ENCODE measurements at places on chromosomes 16 and 17.

DNA sequence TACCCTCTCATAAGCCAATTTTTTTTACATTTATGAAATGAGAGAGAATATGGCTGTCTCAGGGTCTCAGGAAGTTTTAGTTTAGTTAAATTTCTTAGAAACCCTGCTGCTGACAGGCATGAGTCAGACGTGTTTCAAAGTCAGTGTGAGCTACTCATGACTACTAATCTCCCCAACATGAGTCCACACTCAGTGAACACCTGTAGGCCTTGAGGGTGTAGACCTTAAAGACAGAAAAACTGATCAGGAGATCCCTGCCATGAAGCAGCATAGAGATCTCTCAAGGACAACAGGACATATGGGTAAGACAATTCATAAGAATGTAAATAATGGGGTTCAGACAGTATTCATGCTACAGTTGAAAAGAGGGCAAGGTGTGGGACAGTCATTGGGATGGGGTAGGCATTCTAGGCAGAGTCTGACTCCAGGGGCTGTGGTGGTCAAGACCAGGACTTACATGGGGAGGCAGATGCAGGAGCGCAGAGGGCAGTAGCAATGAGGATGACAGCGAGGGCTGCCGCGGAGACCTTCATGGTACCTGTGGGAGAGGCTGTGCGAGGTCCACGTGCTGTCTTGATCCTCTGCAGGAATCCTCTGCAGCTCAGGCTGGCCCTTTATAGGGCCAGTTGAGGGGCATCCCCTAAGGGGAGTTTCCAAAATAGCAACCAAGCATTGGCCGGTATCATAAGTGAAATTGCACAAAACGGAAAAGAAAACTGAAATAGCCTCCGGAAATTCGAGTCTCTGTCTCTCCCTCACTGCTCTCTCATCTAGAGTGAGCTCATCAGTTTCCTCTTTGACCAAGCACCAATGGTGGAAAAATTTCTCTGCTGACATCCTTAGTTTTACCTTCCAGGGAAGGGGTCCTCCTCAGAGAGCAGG is at the start of gene CCL5:
Gene CCL5 (minus strand): TSS at position 588 of the 882 bp plus-strand sequence.
- peak; percentile 91 for DNase-seq

DNA sequence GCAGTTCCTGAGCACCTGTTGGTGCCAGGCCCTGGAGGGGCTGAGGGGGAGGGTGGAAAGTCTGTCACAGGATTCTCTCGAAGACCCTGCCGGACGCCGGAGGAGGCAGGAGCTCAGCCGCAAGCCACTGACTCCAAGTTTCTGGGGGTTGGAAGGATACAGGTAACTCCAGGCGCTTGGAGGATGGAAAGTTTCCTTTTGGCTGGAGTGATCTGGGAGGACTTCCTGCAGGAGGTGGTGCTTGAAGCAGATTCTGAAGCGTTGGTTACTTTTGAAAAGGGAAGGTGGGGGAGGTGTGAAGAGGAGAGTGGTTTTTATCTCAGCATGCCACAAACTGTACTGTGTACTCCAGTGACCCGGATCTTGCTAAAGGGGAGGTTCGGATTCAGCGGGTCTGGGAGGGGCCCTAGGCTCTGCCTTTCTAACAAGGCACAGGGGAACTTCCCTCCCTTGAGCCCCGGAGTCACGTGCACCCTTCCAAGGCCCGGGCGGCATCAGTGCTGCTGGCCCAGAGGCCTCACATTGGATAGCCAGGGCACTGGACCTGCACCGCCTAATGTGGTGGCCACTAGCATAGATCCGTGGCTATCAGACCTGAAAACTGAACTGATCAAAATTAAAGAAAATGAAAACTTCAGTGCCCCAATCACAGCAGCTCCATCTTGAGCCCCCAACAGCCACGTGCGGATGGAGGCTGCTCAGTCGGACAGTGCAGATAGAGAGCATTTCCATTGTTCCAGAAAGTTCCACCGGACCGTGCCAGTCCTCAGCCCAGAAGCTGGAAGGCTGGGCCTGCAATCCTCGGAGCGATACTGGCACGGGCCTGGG is 42.2 kb upstream of the GSE1 start:
- peak; percentile 60 for DNase-seq

DNA sequence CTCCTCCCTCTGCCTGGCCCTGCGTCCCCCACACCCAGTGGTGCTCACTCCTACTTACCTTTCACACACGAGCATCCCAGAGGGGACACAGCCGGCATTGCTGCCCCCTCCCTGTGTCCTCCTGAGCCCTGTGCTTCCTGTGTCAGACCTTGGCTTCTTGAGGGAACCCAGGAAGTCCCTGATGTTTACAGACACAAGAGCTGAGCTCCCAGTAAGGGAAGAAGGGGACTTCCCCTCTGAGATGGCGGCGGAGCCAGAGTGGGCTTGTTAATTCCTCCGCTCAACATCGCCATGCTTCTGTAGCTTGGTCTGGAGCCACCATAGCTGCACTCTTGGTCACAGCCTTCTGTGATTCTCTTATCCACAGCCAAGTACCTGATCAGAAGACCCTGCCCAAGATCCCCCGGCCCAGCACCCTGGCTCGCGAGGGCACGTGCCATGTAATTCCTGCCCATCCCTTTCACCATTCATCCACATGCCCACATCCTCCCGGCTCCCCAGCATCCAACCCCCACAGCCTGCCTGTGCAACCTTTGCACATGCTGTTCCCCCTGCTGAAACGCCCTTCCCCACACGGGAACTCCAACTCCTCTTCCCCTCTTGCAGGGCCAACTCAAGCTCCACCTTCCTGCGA is 127.4 kb upstream of the FOXF1 start:
- no peak for DNase-seq

GRCh38 chr17:78716292-78716691 is 65.8 kb downstream of the CYTH1 start:
- no peak for DNase-seq

DNA sequence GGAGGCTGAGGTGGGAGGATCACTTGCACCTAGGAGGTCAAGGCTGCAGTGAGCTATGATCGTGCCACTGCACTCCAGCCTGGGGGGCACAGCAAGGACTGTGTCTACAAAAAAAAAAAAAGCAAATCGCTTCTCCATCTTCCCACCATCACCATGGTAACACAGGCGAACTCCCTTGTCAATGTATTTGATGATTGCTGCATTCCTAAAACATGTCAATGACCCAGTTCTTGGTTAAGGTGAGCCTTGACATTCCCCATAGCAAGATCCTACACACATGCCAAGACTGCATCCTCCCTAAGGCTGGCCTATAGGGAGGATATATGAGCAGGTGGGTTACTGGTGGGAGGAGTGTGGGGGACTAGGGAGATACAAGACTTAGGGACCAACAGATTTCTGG is 12.2 kb downstream of the CNTNAP1 start:
- no peak for DNase-seq

DNA sequence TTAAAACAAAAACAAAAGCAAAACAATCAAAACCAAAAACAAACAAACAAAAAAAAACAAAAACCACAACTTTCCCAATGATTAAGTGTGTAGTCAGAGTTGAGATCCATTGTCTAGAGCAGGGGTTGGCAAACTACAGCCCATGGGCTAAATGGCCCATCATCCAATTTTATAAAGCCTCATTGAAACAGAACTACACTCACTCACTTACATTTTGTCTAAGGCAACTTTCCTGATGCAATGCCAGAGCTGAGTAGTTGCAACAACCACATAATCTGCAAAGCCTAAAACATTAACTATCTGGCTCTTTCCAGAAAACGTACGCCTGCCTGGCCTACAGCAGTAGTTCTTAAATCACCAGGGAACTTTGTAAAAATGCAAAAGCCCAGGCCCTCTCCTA is 124.1 kb downstream of the SOX9 start:
- no peak for DNase-seq

DNA sequence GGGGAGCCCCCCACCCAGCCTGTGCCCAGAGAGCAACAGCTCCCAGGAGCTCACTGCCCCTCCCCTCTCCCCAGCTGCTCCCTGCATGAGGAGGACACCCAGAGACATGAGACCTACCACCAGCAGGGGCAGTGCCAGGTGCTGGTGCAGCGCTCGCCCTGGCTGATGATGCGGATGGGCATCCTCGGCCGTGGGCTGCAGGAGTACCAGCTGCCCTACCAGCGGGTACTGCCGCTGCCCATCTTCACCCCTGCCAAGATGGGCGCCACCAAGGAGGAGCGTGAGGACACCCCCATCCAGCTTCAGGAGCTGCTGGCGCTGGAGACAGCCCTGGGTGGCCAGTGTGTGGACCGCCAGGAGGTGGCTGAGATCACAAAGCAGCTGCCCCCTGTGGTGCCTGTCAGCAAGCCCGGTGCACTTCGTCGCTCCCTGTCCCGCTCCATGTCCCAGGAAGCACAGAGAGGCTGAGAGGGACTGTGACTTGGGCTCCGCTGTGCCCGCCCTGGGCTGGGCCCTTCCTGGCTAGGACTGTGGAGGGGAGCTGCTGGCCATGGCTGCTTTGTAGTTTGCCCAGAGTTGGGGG is 584 bp downstream of the TCAP start:
- no peak for DNase-seq

DNA sequence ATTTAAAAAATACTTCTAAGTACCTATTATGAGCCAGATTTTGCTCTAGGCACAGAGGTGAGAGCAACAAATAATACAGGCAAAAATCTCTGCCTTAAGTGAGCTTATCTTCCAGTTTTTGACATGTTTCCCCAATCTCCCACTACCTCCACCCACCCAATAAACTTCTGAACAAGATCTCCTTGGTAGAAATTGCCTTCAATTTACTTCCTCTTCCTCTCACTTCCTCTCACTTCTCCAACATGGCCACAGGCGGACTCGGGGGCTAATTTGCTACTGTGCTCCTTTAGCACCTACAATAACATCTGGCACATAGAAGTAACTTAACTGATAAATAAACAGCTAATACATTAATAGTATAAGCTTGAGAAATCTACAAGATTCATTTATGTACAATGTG is 82.6 kb downstream of the CACNG1 start:
- DNase-seq, result peak; percentile 71

GRCh38 chr16:73915140-73915539 is 381.5 kb upstream of the PSMD7 start:
- DNase-seq, result no peak

- DNase-seq, result no peak
Observed at GRCh38 chr16:55480228-55480655, 1.2 kb downstream of the MMP2 start.

GRCh38 chr16:64738321-64738960 is 383.4 kb downstream of the CDH11 start:
- DNase-seq, result no peak

DNA sequence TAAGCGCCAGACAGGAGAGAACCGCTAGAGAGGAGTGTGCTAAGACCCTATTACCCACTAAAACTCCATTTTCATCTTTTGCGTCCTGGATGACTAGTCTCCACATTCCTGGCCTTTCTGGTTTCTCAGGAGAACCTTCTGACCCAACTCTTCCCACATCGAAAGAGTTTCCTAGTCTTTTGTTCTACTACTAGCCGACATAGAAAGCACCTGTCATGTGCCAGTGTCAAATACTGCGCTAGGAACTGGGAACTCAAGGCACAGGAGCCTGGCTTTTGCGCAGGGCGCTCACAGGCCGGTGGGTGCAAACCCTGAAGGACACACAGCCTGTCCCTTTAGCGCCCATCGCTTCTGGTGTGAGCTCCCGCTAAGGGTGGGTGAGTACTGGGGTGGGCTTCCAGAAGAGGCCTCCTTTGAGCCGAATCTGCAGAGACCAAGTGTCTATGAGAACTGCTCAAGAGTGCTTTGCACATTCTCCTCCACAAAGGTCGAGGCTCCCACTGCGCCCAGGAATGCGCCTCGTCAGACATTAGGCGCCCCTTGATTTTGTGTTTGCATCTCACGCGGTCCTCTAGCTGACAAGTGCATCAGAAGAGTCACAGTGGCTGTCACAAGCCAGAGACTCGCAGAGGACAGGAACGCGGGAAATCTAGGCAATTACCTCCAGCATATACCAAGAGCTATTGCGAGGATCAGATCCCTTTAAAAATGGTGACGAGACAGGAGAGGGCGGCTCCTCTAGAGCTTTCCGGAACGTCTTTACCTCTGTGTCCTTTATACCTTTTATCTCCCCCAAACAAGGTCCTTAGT is 2.0 kb upstream of the PSMB3 start:
- no peak for DNase-seq

DNA sequence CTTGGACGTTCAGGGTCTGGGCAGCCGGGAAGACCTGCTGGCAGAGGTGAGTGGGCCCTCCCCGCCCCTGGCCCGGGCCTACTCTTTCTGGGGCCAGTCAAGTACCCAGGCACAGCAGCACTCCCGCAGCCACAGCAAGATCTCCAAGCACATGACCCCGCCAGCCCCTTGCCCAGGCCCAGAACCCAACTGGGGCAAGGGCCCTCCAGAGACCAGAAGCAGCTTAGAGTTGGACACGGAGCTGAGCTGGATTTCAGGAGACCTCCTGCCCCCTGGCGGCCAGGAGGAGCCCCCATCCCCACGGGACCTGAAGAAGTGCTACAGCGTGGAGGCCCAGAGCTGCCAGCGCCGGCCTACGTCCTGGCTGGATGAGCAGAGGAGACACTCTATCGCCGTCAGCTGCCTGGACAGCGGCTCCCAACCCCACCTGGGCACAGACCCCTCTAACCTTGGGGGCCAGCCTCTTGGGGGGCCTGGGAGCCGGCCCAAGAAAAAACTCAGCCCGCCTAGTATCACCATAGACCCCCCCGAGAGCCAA is 8.6 kb upstream of the ABCC3 start:
- peak; percentile 53 for DNase-seq

DNA sequence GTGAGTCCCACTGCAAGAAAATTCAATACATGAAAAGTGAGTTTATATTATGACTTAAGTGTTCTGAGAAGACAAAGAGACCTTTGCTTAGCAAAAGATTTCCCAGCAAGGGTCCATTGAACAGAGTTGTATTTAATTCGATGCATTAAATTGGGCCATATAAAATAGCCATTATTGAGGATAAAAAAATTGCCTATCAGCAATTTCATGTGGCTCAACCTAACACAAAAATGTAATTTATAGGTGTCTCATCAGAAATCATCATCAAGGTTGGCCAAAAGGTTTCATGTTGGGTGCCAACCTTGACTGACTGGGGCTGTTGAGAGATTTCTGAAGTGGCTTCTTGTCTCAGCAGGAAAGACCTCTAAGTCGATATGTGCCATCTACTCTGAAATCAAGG is 84.8 kb upstream of the TOX3 start:
- DNase-seq, result no peak

DNA sequence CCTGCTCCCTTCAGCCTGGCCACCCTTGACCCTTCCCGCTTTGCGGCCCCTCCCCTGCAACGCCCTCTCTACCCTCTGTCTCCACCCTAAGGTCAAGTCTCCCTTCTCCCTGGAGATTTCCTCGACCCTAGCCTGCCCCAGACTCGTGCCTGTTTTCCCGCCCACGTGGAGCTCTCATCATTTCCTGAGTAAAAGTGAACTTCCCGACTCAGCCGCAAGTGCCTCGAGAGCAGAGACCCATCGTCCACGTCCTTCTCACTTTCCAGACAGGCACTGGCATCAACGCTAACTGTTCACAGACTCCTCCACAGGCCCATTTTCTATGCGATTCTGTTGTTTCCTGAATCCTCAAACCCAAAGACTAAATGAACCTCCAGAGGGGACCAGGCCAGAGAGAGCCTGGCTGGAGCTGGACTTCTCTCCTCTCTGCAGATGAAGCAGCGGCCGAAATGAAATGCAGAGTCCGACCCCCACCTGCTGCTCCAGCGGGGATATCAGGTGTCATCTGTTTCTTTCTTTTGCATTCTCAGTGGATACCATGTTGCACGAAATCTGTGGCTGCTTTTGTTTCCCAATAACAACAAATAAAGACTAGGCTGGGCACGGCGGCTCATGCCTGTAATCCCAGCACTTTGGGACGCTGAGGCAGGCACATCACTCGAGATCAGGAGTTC is 52.5 kb downstream of the RTN4RL1 start:
- peak; percentile 85 for DNase-seq

Measured in inflammatory macrophage treated with lipopolysaccharide for 1 hour (primary cell).